Activated T-cell treated with anti-CD3 and anti-CD28 coated beads, Interleukin-2, amount 50 U/mL, for 4 hours (primary cell): ENCODE measurements at places on chromosomes 16 and 17. TPM values are rescaled to one million over a fixed set of nuclear protein-coding genes. Genes with fewer than 3 reads are reported as not detected.
A peak's percentile ranks its signal among the peaks of the same experiment; 100 is the strongest.

DNA sequence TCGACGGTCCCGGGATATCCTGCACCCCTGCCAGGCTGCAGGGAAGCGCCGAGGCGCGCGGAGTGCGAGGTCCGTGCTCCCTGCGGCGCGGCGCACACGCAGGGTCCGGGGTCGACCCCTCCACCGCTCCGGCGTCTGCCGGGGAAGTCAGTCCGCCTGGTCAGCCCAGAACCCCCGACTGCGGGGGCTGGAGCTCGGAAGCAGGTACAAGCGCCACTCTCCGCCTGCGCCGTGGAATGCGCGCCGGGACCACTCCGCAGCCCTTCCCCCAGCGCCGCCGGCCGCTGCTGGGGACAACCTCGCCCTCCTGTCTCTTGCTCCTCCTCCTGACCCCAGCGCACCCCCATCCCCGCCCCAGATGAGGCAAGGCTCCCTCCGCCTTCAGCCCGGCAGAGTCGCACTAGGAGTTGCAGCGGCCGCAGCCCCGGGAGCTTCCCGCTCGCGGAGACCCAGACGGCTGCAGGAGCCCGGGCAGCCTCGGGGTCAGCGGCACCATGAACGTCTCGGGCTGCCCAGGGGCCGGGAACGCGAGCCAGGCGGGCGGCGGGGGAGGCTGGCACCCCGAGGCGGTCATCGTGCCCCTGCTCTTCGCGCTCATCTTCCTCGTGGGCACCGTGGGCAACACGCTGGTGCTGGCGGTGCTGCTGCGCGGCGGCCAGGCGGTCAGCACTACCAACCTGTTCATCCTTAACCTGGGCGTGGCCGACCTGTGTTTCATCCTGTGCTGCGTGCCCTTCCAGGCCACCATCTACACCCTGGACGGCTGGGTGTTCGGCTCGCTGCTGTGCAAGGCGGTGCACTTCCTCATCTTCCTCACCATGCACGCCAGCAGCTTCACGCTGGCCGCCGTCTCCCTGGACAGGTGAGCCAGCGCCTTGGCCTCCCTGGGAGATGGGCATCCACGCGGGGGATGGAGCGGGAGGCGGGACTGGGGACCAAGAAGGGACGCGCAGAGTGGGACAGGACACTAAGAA, at the start of gene GALR2:
TSS of gene GALR2 (plus strand) at position 392 of the 974 bp plus-strand sequence. CDS start at position 495, 103 bp downstream.
- DNase-seq, result no peak

The CACNG5 gene
- total RNA-seq, result not detected

DNA sequence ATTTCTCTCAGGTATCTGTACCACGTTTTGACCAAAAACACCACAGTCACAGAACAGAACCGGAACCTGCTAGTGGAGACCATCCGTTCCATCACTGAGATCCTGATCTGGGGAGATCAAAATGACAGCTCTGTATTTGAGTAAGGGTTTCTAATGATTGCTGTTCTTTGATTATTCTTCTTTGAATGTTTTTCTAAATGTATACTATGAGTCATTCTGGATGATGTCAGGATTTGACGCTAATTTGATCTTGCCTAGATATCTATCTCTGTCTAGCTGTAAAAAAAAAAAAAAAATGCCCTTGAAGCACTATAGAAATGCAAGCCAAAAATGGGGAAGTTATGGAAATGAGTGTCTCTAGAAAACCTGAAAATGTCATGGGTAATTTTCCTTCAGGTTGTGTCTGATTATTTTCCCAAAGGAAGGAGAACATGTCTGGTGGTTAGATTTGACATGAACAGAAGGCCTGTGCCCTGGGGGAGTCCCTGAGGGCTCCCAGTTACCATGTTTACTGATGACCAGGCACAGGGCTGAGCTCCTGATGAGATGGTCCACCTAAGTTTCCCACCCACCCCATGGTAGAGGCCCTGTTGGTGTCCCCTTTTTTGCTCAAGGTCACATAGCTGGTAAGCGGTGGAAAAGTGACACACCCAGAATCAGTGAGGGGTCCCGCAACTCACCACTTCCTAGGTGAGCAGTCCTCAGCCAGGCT, 13.6 kb downstream of the CLEC16A start:
- DNase-seq, result no peak

DNA sequence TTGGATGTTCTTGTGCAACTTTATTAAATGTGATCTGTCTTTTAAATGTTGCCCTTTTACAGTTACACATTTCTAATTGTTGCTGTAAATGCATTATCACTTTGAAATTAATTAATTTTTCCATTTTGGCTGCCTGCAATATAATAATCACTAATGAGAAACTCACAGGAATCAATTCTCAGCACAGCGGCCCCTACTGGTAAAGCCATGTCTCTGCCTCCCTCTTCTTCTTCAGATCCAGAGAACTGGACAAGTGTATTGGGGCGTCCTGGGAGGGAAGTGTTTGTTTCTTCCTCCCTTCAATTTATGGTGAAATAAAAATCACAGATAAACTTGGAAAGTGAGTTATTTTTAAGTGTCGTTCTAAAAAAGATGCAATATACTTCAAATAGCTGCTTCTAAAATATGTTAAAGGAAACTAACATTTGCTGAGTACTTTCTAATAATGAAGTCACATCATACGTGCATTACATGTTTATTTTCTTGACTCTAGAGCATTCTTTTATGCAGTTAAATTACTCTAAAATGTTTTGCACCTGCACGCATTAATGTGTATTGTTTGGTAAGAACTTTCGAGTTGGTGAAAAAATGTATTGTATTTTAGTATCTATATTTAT, 338.0 kb downstream of the WWOX start:
- peak; percentile 6 for DNase-seq

The CIBAR2 gene
- total RNA-seq, result not detected
